AG08396 (cell line): ENCODE measurements at places on chromosomes 6 and 20.

DNA sequence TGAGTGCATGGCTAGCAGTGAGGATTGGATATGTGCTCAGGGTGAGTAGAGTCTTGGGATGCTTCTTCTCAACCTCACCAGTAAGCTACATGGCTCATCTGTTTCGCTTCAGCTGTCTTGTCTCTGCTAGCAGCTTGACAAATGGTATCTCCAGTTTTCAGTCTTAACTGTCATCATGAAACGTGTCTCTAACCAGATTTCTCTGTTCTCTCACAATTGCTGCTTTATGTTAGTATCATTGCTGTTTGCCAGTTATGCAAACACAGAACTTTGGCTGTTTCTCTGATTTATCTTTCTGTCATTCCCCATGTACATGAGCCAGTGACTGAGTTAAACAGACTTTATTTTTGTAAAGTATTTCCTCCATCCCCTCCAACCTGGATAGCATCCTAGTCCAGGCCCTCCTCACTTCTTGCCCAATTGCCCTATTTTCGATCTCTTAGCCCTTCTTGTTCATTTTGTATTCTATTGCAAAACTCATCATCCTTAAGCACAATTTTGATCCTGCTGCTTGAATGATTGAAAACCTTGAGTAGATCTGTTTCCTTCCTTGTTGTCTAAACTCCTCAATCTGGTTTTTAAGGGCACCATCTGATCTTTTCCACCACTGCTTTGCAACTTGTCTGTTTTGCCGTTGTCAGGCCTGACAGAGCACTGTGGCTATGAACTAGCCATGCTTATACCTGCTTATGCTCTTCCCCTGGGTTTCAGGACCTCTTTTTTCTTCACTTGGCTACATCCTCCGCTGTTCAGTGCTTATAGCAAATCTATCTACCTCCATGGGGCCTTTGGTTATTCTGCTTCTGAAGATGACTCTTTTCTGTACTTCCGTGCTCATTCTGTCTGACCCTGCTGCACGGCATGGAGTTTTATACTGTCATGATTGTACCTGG is 37.7 kb upstream of the ADIG start:
- no peak for DNase-seq

DNA sequence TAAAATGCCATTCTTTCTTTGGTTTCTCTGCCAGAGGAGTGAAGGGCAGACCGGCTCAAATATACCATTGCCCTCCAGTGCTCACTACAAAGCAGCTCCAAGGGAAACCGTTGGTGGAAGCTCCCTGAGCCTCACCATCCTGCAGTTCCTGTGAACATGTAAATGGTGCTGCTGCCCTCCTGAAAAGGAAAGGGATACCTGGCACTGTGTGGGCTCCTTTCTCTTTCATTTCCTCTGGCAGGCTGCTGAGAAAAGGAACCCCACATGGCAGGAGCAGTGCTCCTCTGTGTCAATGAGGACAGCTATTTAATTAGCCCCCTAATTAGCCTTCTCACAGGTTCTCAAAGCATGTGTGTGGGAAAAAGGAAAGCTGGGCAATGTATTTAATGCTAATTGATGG is 142.5 kb downstream of the KLHL32 start:
- no peak for DNase-seq

DNA sequence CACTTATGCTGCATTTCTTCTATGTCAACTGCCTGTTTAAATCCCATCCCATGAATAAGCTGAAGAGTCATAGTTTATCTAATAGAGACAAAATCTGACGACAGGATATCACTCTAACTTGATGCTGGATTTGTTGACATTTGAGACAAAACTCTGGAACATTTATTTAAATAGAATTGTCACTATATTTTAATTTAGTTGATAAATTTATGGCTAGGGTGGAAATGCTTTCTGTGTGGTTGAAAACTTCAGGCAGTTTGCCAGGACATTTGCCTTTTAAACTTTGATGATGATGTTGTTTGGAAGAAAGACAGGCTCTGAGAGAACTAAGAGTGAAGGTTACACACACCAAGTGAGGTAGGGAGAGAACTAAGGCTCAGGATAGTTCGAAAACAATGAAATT is 68.1 kb downstream of the GJA1 start:
- no peak for DNase-seq

DNA sequence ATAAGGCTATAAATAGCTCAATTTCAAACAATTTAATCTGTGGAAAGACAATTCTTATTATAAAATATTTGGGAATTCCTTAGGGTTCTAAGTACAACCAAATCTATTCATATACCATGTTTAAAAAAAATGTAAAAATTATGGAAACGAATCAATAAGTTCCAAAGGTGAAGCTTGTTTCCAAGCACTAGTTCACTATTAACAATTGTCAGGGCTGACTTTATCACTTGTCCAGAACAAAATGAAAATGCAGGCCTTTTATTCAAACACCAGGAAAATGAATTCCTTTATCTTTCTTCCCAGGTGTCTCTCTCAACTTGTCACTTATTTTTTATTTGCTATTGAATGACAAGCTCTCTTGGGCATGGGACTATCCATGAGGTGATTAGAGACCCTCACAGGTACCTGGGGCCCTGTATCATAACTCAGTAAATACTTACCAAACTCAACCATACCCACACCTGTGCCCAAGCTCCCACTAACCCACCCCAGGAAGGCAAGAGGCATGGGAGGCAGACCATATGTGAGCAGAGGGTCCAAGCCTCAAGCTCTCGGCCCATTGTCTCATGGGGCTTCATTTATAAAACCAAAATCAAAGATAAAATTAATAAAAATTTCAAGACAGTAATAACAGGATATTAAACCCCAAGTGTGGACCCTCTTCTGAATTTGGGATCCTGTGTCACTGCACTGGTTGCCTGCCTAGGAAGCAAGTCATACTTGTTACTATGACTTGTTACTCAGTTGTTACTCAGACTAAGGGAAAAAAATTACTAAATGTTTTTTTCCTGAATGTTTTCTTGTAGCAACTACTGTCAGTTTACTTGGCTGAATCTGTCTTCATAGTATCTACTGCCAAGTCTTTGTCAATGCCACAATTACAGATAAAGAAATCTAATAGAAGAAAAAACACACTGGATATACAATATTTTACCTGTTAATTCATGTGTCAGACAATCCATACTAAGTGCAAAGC is 54.7 kb downstream of the PTPRK start:
- DNase-seq: no peak

- no peak for DNase-seq
Observed at GRCh38 chr6:24149296-24149695, 23.3 kb downstream of the NRSN1 start.

GRCh38 chr6:165676435-165677068 is 13.5 kb upstream of the PDE10A start:
- DNase-seq: no peak

DNA sequence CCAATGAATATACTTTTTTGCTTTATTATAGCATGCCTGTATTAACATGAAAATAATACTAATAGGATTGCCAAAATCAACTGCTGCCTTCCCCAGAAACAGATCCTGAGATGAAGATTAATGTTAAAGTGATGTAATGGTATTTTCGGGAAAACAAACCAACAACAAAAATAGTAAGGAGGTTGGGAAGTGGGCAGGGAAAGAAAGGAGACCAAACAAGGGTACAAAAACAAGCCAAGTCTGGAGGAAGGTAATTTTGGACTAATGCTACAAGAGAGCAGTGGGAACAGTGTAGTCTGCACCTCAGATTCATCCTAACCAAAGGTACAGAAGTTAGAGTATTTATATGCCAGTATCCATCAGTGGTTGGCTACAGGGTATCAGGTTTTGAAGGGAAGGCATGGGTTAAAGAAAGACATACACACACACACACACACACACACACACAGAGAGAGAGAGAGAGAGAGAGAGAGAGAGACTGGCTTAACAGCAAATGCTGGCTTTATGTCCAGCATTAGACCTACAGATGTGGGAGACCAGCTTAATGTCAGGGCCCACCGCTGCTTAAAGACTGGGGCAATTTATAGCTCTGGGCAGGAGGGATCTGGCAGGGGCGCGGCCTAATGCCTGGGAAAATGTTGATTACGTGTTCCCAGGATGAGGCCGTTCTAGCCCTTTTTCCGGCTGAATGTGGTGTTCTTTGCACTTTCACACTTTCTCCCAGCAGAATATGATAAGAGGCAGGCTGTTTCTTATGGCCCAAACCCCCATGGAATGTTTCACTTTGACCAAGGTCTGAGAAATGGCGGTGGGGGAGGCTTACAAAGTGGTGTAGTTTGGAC is 3.8 kb upstream of the SLC17A1 start:
- DNase-seq: no peak

- DNase-seq: no peak
Observed at GRCh38 chr6:16637635-16638034, 123.6 kb downstream of the ATXN1 start.

- no peak for DNase-seq
Observed at GRCh38 chr6:168152306-168152963, 73.4 kb upstream of the FRMD1 start.
